ENCODE measurements at places on chromosomes 2 and 18. TPM values are rescaled to one million over a fixed set of nuclear protein-coding genes. Genes with fewer than 3 reads are reported as not detected.

RNASEH1 gene
- 35.2 TPM for polyA plus RNA-seq

SLC4A3 gene
- polyA plus RNA-seq: not detected

KCNE4 gene
- polyA plus RNA-seq: not detected

SLC5A6 gene
- polyA plus RNA-seq: 20.3 TPM

CCDC85A gene
- polyA plus RNA-seq: 0.15 TPM
